ENCODE measurements at places on chromosomes 16 and 17.

- no peak for DNase-seq
Observed at GRCh38 chr16:76906552-76906951, 284.4 kb upstream of the MON1B start.

DNA sequence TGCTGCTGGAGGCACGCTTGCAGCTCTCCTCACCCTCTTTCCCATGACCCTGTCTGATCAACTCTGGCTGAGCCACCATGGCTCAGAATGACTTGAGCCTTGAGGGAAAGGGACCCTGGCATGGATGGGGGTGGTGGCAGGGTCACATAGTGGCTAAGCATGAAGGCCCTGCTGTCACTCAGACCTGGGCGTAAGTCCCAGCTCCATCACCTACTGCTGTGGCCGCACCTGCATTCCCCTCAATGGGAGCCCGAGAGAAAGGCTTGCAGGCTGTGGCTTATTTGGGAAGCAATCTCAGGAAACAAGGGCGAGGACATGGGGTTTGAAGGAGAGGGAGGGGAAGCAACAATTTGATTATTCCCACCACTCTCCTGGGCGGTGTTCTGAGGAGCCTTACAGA is 17.7 kb upstream of the RAP1GAP2 start:
- DNase-seq: no peak

DNA sequence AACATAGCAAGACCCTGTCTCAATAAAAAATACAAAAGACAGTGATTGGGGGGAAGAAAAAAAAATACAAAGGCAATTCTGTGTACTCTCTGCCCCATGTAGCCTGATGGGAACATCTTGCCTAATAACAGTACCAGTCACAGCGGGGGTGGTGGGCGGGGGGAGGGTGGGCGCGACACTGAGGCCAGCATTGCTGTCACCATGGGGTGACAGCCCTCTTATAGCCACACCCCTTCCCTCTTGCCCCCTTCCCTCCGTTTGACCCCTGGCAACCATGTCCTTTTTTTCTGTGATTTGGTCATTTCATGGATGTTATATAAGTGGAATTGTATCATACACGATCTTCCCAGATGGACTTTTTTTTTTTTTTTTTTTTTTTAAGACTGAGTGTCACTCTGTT is 80.9 kb downstream of the DNAH17 start:
- DNase-seq: no peak

- no peak for DNase-seq
Observed at GRCh38 chr17:56866496-56866895, 32.5 kb downstream of the DGKE start.

DNA sequence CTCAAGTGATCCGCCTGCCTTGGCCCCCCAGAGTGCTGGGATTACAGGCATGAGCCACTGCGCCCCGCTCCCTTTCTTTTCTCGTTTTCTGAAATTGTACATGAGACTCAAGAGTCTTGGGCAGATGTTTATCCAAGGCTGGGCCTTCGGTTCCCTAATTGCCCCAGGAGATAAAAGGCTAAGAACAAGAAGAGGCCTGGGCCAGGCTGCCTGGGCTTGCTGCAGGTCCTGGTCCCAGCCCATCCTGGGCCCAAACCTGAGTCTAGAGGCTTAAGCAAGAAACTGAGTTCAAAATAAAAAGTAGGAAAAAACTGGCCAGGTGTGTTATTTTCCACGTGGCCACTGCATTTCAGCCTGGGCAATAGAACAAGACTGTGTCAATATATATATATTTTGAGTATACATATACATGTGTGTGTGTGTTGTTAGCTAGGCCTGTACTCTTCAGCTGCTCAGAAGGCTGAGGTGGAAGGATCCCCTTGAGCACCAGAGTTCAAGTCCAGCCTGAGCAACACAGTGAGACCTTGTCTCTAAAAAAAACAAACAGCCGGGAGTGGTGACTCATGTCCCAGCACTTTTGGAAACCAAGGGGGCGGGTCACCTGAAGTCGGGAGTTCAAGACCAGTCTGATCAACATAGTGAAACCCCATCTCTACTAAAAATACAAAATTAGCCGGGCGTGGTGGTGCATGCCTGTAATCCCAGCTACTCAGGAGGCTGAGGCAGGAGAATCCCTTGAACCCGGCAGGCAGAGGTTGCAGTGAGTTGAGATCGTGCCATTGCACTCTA is 6.8 kb upstream of the CLUH start:
- no peak for DNase-seq

- no peak for DNase-seq
Observed at GRCh38 chr16:30184891-30185682, 1.7 kb downstream of the CORO1A start.

DNA sequence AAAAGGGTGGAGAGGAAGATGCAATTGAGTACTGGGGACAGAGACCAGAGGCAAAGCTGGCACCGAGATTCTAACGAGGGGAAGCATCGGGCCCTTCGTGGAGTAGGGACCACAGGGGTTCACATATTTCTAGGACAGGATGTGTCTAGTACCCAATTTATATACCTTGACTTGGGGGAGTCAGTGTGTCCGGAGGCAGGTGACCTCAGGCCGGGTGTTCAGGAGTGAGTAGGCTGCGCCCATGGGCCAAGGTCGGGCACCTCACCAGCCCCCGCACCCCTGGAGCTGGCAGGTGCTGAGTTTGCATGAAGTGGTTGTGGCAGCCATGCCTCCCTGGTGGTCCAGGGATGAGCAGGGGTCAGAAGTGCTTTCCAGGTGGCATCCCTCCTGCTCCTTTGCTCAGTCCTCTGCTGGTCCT is 8.6 kb upstream of the NXPH3 start:
- no peak for DNase-seq

GRCh38 chr16:9849697-9850245 is 332.5 kb downstream of the GRIN2A start:
- no peak for DNase-seq

- DNase-seq: no peak
Observed at GRCh38 chr16:17633181-17633951, 162.6 kb upstream of the XYLT1 start.

DNA sequence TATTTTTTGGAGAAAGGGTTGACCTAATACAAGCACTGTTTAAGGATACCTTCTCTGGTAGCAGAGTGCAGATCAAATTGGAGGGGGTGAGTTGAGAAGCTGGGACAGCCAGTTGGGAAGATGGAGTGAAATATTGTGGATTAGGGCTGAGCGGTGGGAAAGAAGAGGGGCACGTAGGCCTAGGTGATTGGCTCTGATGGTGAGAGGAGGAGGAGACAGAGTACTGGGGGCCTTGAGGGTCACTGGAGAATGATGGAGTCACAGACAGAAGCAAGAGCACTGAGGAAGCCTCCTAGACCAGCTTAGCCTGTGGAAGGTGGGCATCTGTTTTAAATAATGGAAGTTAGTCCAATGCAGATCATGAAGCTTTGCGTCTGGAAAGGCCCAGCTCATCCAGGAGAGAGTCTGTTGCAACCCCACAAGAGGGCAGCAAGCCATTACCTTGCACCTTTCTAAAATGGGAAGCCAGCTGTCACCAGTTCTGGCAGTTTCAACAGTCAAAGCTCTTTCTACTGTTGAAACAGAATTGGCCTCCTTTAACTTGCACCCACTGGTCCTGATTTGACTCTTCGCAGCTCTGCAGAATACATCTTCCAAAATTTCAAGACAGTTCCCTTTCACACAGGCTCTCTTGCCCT is 11.8 kb downstream of the SLC9A5 start:
- DNase-seq: no peak

- DNase-seq: no peak
Observed at GRCh38 chr16:52073024-52073423, 473.9 kb downstream of the TOX3 start.

DNA sequence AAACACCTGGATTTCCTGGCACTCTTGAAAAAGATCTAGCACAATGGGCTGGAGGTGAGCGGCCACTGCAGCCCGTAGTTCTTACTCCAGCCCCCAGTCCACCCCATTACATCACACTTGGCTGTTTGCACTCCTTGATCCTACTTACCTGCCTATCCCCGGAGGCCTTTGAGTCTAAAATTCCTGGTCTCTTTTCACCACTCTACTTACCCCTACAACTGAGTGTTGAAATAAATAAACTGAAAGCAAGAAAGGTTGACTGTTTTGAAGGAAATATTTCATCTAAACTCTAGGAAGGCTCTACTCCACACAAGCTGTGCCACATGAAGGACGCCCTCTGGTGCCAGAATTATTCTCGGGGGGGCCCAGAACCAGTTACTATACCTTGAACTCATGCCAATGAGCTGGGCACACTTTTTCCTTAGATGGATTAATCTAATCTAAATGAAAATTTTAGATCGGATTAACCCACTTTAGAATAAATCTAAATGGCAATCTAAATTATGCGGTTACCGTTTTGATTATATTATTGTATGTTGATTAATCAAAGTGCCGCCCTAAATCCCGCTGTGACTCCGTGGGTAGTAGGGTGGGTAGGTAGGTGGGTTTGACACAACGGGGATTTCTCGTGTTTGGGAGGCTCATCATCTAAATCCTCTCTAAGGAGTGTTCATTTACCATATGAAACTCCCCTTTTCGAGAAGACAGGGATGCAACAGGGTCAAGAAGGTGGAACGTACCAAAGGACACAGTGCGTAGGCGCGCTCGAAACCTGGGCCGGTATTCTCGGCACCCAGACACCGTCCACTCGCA is 651 bp upstream of the EIF1 start:
- peak; percentile 62 for DNase-seq

DNA sequence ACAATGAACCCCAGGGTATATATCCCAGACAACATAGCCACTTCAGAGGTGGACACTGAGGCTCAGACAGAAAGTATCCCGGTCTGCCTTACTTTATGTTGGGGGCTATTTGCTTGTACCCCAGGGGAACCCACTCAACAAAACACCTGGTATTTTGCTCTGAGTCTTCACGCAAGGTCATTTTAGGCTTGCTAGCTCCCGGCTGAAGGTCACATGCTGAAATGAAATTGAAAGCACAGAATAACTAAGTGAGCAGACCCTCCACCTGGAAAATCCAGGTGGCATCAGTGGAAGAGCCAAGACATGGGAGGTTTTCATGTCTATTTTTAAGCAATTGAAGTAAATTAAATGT is 4.1 kb upstream of the KDM8 start:
- no peak for DNase-seq

DNA sequence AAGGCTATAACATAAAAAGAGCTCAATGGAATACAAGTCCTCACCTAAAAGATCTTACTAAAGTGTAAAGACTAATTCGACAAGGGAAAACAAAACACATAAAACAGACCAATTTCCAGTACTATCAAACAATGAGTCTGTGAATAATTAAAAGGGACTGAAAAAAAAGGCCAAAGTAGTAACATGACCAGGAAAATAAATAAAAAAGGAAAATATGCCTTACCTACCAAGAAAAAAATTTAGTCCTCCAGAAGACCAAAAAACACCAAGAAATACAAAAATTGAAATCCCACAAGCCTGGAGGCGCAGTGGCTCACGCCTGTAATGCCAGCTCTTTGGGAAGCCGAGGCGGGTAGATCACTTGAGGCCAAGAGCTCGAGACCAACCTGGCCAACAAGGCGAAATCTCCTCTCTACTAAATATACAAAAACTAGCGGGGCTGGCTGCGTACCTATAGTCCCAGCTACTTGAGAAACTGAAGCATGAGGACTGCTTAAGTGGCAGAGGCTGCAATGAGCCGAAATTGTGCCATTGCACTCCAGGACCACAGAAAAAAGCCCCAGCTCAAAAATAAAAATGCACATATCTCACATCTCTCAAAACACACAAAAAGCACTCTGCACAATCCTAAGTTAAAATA is 60.8 kb downstream of the TEX14 start:
- DNase-seq: no peak

GRCh38 chr16:24717411-24717810 is 12.0 kb upstream of the TNRC6A start:
- no peak for DNase-seq

- no peak for DNase-seq
Observed at GRCh38 chr16:49660626-49661025, 195.3 kb downstream of the ZNF423 start.

DNA sequence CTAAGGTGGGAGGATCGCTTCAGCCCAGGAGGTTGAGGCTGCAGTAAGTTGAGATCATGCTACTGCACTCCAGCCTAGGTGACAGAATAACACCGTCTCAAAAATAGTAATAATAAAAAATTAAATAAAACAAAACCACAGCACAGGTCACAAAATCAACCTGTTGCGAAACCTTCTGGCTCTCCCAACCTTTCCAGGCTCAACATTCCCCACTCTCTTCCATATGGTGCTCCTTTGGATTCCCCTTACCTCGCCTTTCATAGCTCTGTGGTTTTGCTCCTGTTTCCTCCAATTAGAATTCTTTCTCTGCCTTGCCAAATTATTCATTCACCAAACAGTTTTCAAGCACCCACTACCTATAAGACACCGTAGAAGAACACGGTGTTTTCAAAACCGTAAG is 4.7 kb downstream of the ZDHHC7 start:
- no peak for DNase-seq

DNA sequence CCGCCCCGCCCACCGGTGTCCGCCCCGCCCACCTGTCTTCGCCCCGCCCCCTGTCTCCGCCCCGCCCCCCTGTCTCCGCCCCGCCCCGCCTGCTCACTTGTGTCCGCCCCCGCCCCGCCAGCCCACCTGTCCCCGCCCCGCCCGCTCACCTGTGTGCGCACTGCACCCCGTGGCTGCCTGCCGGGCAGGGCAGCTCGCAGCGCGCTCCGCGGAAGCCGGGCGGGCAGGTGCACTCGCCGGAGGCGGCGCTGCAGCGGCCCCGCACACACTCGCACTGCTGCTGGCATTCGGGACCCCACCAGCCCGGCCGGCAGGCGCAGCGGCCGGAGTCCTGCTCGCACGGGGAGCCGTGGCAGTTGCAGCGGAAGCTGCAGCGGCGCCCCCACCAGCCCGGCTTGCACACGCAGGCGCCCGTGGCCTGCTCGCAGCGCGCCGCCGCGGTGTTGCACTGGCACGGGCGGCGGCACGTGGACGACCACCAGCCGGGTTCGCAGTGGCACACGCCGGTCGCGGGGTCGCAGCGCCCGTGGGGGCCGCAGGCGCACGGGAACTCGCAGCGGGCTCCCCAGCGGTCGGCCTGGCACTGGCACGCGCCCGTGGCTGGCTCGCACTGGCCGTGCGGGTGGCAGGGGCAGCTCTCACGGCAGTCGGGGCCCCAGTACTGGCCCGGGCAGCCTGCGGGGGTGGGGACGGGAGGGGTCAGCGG is 2.1 kb downstream of the SCARF1 start:
- no peak for DNase-seq

DNA sequence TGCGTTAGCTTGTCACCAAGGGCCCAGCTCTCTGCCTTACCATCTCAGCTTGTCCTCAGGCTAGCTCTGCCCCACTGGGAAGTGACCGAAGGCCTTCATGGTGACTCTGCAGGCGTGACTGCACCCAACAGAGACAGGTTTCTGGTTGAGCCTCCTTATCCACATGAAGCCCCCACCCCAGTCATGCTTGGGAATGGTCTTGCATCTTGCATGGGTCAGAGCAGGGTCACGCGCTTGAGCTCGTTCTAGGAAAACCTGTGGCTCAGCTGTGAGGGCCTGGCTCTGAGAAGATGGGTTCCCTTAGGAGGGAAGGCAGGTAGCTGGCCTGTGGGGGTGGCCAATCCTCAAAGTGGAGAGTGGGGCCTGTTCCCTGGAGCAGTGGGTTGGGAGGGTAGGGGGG is 122.8 kb downstream of the BANP start:
- DNase-seq: no peak

- DNase-seq: no peak
Observed at GRCh38 chr16:85998868-85999729, 100.1 kb downstream of the IRF8 start.

GRCh38 chr17:41340934-41341861 is 9.4 kb downstream of the KRT33A start:
- DNase-seq: no peak
